NB4 (cell line): ENCODE measurements at places on chromosomes 13 and 19.

GRCh38 chr13:102875256-102875655 is 29.4 kb downstream of the ERCC5 start:
- DNase-seq = no peak

DNA sequence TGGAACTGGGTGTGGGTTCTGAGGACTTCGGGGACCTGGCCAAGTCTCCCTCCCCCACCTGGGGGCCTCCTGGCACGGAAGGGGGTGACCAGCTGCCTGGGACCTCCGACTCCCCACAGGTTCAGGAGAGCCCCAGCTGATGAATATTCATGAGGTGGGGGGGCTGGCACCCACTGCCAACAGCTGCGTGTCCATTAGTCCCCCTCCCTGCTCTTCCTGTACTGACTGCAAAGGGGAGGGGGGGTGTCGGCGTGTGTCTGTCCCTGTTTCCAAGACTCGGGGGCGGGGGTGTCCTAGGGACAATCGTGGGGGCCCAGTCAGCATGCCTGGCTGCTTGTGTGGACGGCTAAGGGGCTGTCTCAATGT is 10.6 kb upstream of the NFIX start:
- no peak for DNase-seq

- no peak for DNase-seq
Measured at GRCh38 chr19:49453757-49454240, 774 bp downstream of the ALDH16A1 start.

GRCh38 chr19:1569997-1570396 is 1.9 kb upstream of the MEX3D start:
- no peak for DNase-seq

GRCh38 chr13:25170554-25171111 is 1.5 kb downstream of the AMER2 start:
- no peak for DNase-seq

DNA sequence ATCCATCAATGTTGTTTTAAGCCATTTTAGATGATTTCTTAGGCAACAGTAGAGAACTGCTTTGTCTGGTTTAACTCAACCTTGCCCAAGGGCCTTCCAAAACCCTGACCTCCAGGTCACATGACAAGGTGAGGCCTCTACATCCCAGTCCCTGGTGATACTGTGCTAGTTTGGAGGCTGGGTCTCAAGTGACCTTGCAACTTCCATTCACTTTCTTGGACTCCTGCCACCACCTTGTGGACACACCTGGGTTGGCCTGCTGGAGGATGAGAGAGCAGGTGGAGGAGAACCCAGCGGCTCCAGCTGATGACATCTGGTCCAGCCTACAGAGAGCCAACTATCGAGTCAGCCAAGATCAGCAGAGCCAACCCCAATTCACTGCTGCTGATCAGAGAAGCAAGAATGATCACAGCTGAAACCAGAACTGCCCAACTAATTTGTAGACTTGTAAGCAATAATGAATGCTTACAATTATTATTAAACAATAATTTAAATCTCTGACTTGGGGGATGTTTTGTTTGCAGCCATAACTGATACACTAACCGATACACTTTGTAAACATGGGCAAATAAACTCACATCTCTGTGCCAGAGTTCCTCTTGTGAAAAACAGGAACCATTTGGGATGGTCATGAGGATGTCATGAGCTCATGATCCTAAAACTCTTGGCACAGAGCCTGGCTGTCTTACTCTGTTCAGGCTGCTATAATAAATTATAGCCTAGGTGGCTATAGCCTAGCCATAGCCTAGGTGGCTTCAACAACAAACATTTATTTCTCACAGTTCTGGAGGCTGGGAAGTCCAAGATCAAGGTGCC is 11.5 kb downstream of the FAM187B start:
- no peak for DNase-seq

GRCh38 chr13:21079761-21080592 is 18.6 kb upstream of the LATS2 start:
- peak; percentile 85 for DNase-seq

GRCh38 chr13:26682606-26683005 is 78.0 kb downstream of the GPR12 start:
- no peak for DNase-seq

DNA sequence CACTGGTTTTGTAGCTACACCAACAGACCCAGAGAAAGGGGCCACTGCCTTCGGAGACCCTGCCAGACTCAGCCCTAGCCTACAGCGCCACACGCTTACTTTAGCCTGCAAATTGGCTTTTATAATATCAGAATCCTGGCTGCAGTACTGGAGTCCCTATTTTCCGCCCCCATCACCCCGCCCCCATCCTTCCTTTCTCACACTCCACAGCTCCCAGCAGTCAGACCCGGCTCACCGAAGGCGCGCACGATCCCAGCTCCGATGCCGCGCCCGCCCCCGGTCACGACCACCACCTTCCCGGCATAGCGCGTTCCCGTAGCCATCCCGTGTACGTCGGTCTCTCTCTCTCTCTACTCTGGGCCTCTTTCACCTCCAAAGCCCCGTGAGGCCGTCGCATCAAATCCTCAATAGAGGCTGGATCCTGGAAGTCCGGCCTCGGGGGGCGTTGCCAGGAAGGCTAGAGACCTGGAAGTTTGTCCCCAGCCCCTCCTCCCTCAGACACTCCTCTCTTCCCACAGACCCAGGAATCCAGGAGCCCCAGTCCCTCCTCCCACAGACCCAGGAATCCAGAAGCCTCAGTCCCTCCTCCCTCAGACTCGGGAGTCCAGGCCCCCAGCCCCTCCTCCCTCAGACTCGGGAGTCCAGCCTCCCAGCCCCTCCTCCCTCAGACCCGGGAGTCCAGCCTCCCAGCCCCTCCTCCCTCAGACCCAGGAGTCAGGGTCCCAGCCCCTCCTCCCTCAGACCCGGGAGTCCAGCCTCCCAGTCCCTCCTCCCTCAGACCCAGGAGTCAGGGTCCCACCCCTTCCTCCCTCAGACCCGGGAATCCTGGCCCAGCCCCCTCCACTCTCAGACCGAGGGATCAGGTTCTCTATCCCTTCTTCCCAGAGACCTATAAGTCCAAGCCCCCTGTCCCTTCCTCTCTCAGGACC is at the start of gene HSD17B14:
Gene HSD17B14, minus strand, starts transcription at position 403 of the 929 bp plus-strand sequence. Its CDS starts 80 bp downstream, at position 323.
- DNase-seq = no peak

- DNase-seq = no peak
Measured at GRCh38 chr19:15223649-15224361, 8.4 kb downstream of the EPHX3 start.

GRCh38 chr19:16625163-16625958 is 2.6 kb downstream of the MED26 start:
- no peak for DNase-seq

DNA sequence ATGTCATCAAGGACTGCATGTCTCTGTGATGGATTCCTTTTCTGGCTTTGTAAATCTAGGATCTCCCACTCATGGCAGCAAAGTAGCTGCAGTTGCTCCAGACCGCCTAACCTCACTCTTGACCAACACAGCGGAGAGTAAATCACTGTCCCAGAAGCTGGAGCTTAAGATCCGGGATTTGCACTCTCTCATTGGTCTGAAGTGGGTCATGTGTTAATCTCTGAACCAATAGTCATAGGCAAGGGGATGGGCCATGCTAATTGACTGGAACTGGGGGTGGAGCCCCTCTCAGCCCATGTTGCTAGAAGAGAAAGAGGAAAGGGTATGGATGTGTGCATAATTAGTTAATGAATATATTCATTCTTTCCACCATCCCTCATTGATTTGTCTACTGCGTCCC is 34.0 kb downstream of the VAV1 start:
- DNase-seq = peak; percentile 32

DNA sequence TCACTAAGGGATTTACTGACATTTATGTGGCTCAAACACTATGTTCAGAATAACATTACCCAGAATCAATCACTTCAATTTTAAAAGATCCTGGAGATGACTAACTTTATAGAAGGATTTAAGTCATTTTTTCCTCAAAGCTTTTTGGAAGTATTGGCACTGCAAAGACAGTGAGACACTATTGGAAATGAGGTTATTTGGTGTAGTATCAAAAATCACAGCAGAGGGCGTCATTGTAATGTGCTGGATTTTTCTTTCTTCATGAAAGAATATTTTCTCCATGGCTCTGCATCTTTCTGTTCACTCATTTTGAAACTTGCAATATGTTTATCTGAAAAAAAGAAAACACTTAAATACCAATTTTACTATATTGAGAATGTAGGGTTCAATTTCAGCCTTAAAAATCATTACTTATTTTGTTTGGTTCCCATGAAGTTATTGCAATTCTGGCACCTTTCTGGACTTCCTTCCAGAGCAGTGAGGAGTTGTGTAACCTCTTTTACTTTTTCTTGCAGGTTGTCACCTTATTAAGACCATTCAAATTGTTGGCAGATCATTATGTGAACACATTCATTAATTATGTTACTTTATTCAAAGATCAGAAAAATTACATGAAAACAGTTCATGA is 3.7 kb upstream of the CSNK1A1L start:
- peak; percentile 36 for DNase-seq

DNA sequence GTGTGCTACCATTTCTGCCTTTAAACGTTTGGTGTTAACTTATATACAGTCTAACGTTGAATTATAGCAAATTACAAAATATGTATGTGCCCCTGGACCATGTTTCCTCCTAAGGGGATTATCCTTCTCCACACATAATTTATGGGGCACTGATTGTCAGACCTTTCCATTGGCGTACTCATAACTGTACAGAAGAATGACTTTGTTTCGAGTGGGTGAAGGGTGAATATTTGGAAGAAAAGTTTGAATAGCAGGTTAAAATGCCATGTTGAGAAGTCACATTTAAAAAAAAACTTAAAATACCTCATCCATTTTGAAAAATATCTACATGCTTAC is 58.8 kb downstream of the SLC10A2 start:
- DNase-seq = no peak

- no peak for DNase-seq
Measured at GRCh38 chr13:36531746-36532486, 99.6 kb downstream of the CCNA1 start.

DNA sequence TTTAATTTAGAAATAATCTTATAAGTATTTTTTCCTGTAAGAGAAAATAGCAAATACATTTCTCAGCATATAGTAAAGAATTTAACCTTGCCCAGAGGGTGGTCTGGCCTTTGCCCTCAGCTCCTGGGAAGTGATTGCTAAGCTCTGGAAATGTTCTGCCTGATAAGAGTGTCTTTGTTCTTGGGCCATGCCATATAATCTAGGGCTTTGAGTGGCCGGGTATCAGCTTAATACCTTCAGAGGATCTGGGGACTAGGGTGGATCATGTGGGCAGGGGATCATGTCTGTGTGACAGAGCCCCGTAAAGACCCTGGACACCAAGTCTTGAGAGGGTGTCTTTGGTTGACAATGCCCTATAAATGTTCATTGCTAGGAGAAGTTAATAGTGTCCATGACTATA is 1032.4 kb upstream of the MIR17HG start:
- DNase-seq = no peak

DNA sequence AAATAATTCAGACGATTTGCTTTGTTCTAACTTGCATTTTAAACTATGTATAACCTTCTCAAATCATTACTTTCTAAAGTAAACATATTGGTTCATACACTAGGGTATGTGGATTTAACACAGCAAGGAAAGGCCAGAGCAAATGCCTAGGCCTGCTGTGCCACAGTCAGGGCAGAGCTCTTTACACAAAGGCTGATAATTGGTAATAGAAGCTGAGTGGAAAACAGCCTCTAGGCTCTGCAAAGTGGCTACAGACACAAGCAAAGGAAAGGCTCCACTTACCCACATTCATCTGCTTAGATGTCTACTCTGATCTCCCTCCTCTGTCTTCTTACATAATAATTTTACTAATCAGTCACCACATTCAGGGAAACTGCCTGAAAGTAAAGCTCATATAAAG is 382.9 kb downstream of the OLFM4 start:
- no peak for DNase-seq

- no peak for DNase-seq
Measured at GRCh38 chr13:71695662-71696061, 171.3 kb downstream of the DACH1 start.
